ENCODE measurements at places on chromosomes 2 and 18. TPM values are rescaled to one million over a fixed set of nuclear protein-coding genes. Genes with fewer than 3 reads are reported as not detected.

DNA sequence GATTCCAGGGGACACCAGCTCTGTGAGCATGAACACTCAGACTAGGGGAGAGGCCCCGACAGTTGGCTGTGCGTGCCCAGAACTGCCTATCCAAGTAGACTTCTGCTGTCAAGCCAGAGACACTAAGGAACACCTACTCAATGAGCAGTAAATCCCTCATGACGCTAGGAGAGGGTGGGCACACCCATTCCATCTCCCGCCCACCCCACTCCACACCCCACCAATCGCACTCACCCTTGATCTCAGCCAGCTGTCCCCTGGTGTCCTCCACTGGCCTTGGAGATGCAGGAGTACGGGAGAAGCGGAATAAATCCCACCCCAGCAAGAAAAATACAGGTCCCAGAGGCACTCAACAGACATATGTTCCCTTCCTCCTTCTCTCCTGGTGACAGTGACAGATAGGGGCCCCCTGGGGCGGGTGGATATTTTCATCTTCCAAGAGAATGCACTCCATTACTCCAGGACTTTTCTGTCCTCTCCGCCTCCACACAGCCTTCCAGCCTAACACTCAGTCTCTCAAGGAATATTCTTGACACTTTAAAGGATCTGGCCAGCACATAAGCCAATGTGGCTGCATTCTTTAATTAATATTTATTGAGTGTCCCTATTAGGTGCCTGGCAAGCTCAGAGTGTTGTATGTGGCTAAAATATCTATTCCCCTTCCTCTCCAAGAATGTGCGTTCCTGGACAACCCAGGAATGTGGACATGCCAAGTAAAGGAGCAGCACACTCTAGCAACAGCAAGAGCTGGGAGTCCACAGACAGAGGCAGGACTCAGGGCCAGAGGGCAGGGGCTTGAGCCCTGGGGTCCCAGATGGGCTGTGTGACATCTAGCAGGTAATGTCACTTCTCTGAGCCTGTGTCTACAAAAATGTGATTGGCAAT, 13.1 kb upstream of the SMAD7 start:
- no peak for DNase-seq

CIDEA gene
- not detected for total RNA-seq

DNA sequence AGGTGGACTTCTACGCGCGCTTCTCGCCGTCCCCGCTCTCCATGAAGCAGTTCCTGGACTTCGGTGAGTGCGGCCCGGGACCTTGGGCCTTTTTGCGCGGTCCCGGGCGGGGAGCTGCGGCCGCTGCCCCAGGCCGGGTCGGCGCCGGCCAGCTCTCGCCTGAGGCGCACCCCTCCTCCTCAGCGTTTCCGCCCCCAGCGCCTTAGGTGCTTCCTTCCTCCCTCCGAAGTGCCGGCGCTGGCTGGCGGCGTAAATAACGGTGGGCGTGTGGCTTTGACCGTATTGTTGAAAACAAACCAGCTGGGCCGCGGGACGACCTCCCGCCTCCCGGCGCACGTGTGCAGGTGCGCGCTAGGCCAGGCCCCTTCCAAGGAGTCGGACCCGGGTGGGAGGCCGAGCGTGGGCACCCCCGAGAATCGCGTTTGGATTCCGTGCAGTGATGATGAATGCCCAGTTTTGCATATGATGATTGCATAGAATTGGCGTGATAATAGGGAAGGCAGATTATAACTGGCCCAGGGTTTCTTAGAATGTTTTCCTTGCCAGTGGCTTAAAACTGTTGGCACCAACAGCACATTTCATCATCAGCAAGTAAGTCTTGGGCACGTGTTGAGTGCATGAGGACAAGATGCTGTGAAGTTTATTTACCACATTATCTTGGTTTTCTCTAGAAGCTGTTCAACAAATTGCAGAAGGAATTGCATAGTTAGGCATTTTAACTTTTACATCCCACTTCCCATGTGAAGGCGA, 569 bp downstream of the PDK1 start:
- DNase-seq, result peak; percentile 48

DNA sequence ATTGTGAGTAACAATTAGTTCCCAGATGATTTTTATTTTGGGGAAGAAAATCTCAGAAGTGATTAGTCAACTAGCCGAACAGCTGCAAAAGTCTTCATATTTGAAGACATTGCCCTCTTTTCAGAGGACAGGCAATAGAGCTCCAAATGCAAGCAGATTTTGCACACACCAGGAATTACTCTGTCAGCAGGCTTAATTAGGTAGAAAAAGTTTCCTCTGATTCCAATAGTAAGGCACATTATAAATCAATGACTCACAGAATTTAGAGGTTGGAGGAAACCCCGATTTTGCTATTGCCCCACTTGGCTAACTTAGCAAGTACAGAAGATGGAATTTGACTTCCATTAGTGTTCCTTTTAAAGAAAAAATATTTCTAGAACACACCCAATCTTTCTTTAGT, 30.7 kb upstream of the SCN1A start:
- DNase-seq, result no peak

DNA sequence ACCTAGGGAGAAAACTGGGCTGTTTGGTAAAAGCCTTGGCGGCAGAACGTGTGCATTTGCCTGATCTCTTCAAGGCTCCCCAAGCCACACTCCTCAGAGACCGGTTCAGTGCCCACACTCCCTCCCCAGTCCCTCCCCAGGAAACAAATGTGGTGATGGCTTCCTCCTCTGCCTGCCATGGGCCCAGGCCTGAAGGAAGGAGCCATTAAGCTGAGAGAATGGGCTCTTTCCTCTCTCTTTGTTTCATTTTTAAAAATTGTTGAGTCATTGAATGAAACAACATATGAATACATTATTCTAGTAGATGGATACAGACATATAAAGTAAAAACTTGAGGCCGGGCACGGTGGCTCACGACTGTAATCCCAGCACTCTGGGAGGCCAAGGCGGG, 50.6 kb upstream of the YWHAQ start:
- DNase-seq, result peak; percentile 71

DNA sequence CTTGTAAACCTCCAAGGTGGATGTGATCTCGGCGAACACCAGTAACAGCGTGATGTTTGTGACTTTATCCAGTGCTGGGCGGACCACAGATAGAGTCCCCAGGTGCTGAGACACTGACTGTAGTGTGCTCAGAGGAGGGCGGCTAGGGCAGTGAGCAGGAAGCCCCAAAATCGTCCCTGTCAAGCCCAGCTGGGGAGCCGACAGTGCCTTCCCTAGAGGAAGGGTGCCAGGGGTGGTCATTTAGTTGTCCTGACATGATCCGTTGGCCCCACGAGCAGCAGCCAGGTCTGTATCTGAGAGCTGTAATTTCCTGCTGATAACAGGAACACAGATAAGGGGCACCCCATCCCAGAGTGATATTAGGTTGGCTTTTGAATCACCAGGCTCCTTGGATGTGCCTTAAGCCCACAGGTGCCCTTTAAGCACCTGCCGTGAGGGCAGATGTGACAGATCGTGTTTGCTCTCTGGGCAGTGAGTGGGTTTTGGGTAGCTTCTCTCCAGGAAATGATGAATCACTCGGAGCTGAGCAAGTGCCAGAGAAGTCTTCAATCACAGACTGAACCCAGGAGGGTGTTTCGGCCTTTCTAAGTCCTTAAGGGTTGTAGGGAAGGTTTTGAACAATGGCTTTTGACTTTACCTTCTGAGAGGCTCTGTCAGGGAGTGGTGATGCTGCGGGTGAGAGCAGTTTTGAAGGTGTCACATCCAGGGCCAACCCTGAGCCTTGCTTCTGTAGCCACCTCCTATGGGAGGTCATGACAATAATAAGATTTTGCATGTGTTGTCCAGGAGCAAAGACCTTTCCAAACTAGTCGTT, 7.7 kb downstream of the LPIN1 start:
- DNase-seq, result peak; percentile 52

- no peak for DNase-seq
Observed at GRCh38 chr2:27771202-27771547, 344 bp upstream of the MRPL33 start.

DNA sequence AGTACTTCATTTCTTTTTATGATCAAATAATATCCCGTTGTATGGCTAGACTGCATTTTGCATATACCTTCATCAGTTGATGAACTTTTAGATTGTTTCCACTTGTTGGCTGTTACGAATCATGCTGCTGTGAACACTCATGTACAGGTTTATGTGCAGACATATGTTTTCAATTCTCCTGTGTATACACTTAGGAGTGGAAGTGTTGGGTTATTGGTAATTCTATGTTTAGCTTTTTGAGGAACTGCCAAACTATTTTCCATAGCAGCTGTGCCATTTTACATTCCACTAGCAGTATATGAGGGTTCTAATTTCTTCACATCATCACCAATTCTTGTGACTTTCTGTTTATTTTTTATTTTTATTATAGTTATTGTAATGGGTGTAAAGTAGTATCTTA, 32.1 kb upstream of the LCLAT1 start:
- no peak for DNase-seq

GPR55 gene
- 24.4 TPM for total RNA-seq

DNA sequence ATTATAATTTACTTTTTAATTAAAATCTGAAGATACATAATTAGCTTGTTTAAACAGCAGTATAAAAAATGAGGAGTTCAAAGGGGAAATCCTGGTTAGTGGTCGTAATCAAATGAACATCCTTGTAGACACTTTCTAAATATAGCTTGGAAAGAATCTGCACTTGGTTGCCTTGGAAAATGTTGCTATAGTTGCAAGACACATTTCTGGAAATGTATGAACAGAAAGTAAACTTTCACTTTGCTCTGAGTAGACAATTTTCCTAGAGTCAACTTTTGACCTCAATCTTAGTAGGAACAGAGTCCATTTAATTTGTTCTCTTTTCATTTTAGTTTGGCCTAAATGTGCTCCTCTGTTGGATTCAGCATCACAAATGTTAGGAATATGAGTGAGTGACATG, 38.3 kb downstream of the GCA start:
- no peak for DNase-seq

GRCh38 chr2:2758793-2759367, 427.8 kb upstream of the MYT1L start:
- no peak for DNase-seq

DNA sequence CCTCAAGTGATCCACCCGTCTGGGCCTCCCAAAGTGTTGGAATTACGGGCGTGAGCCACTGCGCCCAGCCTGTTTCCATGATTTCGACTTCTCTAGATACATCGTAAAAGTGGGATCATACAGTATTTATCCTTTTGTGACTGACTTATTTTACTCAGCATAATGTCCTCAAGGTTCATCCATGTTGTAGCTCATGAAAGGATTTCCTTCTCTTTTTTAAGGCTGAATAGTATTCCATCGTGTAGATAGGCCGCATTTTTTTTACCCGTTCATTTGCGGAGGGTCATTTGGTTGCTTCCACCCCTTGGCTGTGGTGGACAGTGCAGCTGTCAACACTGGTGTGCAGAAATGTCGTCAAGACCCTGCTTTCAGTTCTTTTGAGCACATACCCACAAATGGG, 48.8 kb upstream of the SMAD7 start:
- DNase-seq, result no peak

Measured in CD4-positive, CD25-positive, alpha-beta regulatory T cell (primary cell).